ENCODE measurements at places on chromosomes 16 and 17.

- DNase-seq, result no peak
Measured at GRCh38 chr17:36459045-36459444, 27.4 kb upstream of the ZNHIT3 start.

GRCh38 chr16:28165598-28165997 is 46.2 kb downstream of the XPO6 start:
- no peak for DNase-seq

GRCh38 chr16:48194828-48195556 is 39.2 kb upstream of the ABCC12 start:
- DNase-seq, result no peak

- no peak for DNase-seq
Measured at GRCh38 chr16:3797473-3797872, 80.1 kb upstream of the TRAP1 start.

GRCh38 chr17:39170109-39170508 is 4.1 kb upstream of the ARL5C start:
- DNase-seq, result no peak

All from left colon (tissue), 2 donors.